ENCODE measurements at places on chromosomes 11 and 22. TPM values are rescaled to one million over a fixed set of nuclear protein-coding genes. Genes with fewer than 3 reads are reported as not detected.

WNT11 gene
- 1.9 TPM for total RNA-seq

CBLIF gene
- total RNA-seq = not detected

DEAF1 gene
- total RNA-seq = 37.2 TPM

PVALB gene
- not detected for total RNA-seq

TRIM3 gene
- total RNA-seq = 19.7 TPM

TPST2 gene
- 8.8 TPM for total RNA-seq

PARVG gene
- total RNA-seq = not detected

OR8D4 gene
- not detected for total RNA-seq

LUZP2 gene
- total RNA-seq = not detected

GP1BB gene
- 2.6 TPM for total RNA-seq

RASSF10 gene
- total RNA-seq = 0.70 TPM

MCHR1 gene
- not detected for total RNA-seq

HPX gene
- total RNA-seq = 0.71 TPM

ANKK1 gene
- 0.10 TPM for total RNA-seq

ZNF214 gene
- total RNA-seq = 0.92 TPM

FOLR2 gene
- total RNA-seq = not detected

FOXRED2 gene
- 16.0 TPM for total RNA-seq

FXYD2 gene
- total RNA-seq = 15.8 TPM

CYP2R1 gene
- total RNA-seq = 12.1 TPM

FLRT1 gene
- total RNA-seq = 0.05 TPM

RIMBP3B gene
- total RNA-seq = 0.29 TPM

PPM1F gene
- total RNA-seq = 16.5 TPM

TRIM51 gene
- not detected for total RNA-seq

OR2AG2 gene
- total RNA-seq = not detected

CNTF gene
- total RNA-seq = 1.3 TPM

LRRN4CL gene
- 0.08 TPM for total RNA-seq

B4GALNT4 gene
- total RNA-seq = 14.0 TPM

CASP5 gene
- total RNA-seq = not detected

OR10A6 gene
- total RNA-seq = not detected

BACE1-AS gene
- total RNA-seq = 1.8 TPM

KCNJ1 gene
- not detected for total RNA-seq

DSCAML1 gene
- 0.64 TPM for total RNA-seq

RDX gene
- total RNA-seq = 91.4 TPM

ROBO4 gene
- not detected for total RNA-seq

HEPHL1 gene
- total RNA-seq = not detected

GNG3 gene
- not detected for total RNA-seq

KRTAP5-1 gene
- total RNA-seq = not detected

BTG4 gene
- total RNA-seq = 0.15 TPM

MAPK11 gene
- total RNA-seq = 8.4 TPM

MYEOV gene
- 123 TPM for total RNA-seq

TMEM45B gene
- 0.07 TPM for total RNA-seq

CYP2D6 gene
- total RNA-seq = 0.32 TPM

OR5B21 gene
- total RNA-seq = not detected

ZFPL1 gene
- 37.1 TPM for total RNA-seq

TSPAN32 gene
- total RNA-seq = not detected

TSPAN4 gene
- total RNA-seq = 203 TPM
